ENCODE measurements at places on chromosomes 6 and 20.

- DNase-seq = no peak
Observed at GRCh38 chr6:111803371-111803770, 69.9 kb downstream of the FYN start.

DNA sequence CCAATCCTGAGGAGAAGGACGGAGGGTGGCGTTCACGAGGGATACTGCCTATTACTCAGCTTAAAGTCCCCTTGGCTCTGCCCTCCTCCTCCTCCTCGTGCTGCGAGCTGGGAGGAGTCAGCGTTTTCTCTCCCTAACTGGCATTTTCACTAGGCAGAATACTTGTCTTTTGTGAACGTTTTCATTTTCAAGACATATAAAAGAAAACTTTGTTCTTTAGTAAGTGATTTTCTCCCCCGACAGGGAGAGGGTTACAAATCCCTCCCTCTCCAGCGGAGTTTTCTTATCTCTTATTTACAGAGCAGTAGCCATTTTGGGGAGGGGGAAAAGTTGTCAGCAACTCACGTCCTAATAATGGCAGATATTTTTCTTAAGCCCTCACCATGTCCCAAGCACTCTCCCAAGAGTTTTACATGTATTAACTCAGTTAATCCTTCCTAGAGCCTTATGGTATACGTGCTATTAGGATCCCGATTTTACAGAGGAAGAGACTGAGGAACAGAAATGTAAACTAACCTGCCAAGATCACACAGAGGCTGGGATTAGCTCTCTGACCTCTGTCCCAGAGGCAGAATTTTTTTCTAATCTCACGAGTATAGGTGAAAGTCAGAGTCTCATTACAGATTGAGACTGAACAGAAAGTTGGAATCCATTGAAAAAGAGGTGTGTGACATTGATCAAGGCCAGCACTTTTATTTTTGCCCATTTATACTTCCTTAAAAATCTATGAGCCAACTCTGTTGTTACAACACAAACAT is 30.0 kb upstream of the ZNF217 start:
- DNase-seq = peak; percentile 82

GRCh38 chr6:137783710-137784109 is 83.3 kb upstream of the TNFAIP3 start:
- no peak for DNase-seq

- DNase-seq = no peak
Observed at GRCh38 chr6:32095338-32096086, 13.6 kb downstream of the TNXB start.

Measured in HAP-1 (cell line).